ENCODE measurements at places on chromosomes 5 and 9.

DNA sequence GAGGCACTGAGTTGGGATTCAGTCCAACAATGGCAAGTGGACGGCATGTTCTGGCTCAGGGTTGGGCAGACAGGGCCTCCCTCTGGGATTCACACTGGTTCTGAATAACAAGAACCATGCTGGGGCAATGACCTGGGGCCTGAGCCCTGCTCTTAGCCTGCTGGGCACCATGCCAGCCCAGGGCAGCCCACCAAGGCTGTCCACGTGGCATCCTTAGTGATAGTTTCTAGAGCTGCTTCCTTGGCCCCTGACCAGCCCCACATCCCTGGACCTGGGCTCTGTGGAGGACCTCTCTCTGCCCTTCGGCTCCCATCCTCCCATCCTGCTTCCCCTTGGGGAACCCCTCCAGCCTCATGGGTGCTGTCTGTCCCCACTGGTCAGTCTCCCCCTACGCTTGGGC is 22.3 kb upstream of the OLFM1 start:
- no peak for DNase-seq

- no peak for DNase-seq
Observed at GRCh38 chr5:160458806-160459800, 37.4 kb downstream of the PTTG1 start.

GRCh38 chr5:139839232-139839815 is 43.7 kb downstream of the PSD2 start:
- no peak for DNase-seq

GRCh38 chr5:1836891-1837880 is 36.0 kb downstream of the NDUFS6 start:
- DNase-seq = no peak

DNA sequence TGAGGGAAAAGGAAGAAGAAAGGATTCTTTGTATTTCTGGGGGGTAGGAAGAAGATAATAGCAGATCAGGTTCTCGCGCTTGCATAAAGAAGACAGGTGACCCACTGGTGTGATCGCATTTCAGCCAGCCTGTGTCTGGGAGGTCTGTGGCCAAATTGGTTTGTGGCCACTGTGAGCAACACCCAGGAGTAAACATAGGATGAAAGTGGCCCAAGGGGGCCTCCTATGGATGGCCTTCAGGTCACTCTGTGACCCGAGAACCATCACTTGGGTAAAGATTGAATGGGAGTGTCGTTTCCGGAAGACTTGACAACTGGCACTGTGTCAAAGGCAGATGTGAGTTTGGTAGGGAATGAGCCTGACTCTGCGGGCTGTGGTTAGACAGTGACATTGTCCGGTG is 34.2 kb downstream of the RAI14 start:
- DNase-seq = no peak

DNA sequence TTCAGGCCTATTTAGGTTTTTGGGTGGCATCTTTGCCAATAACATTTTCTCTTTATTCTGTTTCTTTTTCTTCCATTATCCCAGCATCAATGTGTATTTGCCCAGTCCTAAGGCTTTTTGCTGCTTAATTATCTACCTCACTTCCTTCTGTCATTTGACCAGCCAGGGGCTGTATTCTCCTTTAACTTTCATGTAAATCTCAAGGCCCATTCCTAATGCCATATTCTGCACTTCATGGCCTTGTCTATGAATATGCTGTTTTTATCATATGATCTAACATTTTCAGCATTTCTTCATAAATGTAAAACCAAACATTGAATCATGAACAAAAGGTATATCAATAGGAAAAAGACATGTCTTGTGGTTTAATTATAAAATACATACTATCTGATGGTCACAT is 108.7 kb downstream of the SSBP2 start:
- no peak for DNase-seq

GRCh38 chr5:154834053-154834452 is 16.4 kb downstream of the FAXDC2 start:
- DNase-seq = no peak

- DNase-seq = no peak
Observed at GRCh38 chr5:176391479-176391878, 2.9 kb downstream of the HIGD2A start.

DNA sequence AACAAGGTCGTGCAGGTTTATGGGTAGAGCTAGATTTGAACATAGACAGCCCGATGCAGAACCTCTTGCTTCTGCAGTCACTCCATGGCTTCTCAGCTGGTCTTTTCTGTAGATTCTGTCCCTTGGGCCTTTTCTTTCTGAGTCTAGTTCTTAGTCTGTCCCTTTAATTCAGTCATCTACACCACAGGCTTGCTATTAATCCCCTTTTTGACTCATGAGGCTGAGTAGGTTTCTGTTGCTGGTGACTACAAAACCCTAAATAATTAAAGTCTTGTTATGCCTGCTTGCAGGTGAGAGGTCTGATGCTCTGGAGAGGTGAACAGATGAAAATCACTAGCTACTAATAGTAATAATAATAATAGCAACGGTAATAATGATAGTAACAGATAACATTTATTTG is 19.3 kb upstream of the STRBP start:
- no peak for DNase-seq

DNA sequence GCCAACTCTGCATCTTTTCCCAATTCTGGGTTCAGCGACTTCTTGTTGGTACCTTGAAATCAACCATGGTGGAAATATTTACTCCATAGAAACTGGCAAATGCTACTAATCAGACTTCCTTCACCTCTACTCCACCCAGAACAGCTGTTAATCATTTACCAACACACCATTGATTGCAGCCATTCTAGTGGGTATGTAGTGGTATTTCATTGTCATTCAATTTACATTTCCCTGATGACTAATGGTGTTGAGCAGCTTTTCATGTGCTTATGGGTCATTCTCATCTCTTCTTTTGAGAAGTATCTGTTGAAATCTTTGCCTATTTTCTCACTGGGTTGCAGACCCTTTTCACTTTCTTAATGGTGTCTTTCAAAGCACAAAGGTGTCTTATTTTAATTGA is 122.4 kb upstream of the MSX2 start:
- no peak for DNase-seq

DNA sequence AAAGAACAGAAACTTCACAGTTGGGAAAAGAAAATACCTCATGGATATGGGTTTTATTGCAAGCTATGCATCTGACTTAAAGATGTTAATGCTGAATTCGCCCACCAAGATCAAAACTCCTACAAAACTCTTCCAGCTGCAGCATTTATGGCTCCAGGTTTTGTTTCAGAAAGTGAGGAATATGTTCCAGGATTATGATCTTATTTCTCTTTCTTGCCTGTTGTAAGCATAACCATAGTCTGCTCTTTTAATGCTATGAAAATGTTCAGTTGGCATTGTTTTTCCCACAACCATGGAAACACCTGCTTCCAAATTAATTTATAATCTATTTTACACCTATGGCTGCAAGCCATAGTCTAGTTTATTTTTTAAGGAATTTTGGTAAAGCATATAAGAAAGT is 34.9 kb upstream of the FST start:
- no peak for DNase-seq

- DNase-seq = no peak
Observed at GRCh38 chr5:14057289-14057688, 85.9 kb upstream of the TRIO start.

DNA sequence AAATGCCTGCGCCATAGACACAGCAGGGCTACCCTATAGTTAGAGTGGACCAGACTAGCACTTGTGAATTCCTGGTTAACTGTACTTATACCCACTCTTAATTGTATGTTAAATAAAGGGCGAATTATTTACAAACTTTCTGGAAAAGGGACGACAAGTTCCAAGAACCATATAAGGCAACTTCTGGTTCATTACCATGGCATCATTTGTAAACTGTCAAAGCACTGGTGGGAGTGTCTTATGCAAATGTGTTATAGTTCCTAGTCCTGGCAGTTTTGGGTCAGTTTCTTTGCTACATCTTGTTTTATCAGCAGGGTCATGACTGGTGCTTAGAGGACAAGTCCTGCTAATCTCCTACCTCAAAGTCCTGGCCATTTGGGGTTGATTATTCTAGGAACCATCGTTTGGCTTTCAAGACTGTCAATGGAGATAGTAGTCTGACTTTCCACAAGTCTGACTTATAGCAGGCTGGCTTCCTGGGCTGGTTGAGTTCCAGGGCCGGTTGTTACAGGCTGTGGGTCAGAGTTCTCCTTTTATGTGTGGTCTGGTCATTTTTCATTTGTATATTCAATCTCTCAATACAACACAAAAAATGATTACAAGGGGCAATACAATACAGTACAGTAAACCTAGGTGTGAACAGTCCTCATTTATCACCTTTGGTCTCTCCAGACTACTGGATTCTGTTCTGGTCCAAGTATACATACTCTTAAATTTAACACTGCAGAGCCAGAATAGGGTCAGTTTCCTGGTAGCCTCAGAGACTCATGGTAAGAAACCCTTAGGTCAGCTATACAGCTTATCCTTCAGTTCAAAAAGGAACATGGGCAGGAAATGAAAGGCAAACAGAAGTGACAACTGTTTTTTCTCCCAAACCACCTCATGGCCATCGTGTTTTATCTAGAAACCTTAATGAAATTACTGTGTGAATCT is 8.3 kb upstream of the CFAP95 start:
- no peak for DNase-seq

- DNase-seq = no peak
Observed at GRCh38 chr5:1461396-1461795, 16.2 kb upstream of the SLC6A3 start.

DNA sequence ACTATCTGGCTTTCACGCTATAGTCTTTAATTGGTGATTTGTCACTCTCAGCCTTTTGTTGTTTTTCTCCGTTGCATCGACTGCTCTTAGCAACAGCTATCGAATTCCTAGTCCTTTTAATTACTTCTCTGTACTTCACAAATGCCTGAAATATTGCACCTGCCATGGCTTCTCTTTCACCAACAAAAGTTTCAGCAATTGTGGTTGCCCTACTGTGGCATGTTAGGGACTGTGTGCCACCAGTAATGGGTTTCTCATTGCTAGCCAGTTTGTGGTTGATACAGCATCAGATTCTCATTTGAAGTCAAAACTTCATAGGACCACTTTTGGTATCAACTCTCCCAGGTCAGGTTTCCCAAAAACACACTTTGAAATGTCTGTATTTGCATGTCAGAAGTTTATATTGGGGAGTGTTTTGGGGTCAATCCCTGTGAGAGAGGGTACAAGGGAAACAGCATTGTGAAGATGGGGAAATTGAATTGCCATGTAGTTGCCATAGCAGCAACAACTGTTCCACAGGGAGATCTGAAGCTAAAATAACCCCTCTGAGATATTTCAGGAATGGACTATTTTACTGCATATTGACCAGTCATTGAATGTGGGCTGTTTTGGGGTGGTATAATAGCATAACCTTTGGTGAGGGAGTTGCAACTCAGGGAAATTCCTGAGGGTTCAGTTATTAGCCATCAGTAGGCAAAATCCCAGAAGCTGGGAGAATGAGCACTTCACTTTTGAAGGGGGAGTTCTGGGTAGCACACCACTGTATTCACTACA is 99.2 kb downstream of the WDR70 start:
- DNase-seq = no peak

- DNase-seq = no peak
Observed at GRCh38 chr5:74373076-74373475, 267.5 kb downstream of the ENC1 start.

GRCh38 chr5:80223561-80223960 is 32.3 kb downstream of the SERINC5 start:
- DNase-seq = no peak

- DNase-seq = no peak
Observed at GRCh38 chr9:130825351-130825651, 9.8 kb upstream of the ABL1 start.

- no peak for DNase-seq
Observed at GRCh38 chr5:6713274-6714225, at the start of gene TENT4A. Gene TENT4A, plus strand, starts transcription at chr5:6713432. Its CDS starts 552 bp downstream, at chr5:6713984.

- peak; percentile 50 for DNase-seq
Observed at GRCh38 chr5:142053426-142054151, 40.8 kb upstream of the GNPDA1 start.

DNA sequence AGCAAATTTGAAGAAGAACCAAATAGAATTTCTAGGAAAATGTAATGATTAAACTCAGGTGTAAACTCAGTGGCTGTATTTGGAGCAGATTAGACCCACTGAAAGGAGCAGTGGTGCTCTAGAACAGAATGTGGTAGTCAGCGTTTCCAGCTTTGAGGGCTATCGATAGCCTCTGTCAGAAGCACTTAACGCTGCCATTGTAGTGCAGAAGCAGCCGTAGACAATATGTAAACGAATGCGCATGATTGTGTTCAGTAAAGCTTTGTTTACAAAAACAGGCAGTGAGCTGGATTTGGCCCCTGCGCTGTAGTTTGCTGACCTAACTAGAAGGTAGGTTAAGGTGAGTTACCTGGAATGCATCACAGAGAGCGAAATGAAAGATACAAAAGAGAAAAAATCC is 72.0 kb downstream of the FAM78A start:
- no peak for DNase-seq

GRCh38 chr5:58497921-58498320 is 6.7 kb downstream of the GAPT start:
- DNase-seq = no peak

DNA sequence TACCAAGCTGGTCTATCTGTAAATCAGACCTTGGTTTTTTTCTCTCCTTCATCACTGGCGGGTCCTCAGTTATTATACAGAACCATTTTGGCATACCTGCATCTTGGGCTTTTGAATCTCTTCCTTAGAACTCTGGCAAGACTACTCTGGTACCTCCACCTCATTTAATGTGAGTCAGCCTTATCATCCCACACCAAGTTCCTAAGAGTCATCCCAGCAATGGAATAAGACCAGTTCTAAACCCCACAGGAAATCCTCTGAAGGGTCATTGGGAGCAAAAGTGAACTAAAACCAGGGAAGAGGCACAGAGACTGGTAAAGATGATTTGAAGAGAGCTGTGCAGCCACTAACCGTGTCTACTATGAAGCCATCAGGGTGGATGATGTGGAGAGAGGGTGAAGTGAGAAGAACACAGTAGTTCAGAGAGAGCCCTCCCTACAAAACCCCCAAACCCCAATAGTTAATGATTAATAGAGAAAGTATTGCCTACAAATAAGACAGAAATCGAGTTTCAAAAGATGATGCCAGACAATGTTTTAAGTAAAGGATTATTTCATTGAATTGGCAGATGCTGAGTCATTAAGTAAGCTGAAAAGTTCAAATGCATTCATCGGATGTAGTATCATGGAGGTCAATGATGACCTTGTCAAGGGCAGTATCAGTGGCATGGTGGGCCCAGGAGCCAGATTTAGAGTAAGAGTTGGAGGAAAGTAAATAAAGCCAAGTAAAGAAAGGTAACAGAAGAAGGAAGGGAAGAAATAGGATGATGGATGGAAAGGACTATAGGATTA is 85.4 kb downstream of the PCSK1 start:
- peak; percentile 28 for DNase-seq

Measured in dermis blood vessel endothelial cell (primary cell).